Stimulated activated naive CD8-positive, alpha-beta T cell treated with anti-CD3 and anti-CD28 coated beads, Interleukin-15, amount 100 ng/mL, for 72 hours (primary cell): ENCODE measurements at places on chromosomes 11 and 22.

- DNase-seq: no peak
These were observed 14.3 kb upstream of the LGALS2 start for GRCh38 chr22:37594237-37594636.

DNA sequence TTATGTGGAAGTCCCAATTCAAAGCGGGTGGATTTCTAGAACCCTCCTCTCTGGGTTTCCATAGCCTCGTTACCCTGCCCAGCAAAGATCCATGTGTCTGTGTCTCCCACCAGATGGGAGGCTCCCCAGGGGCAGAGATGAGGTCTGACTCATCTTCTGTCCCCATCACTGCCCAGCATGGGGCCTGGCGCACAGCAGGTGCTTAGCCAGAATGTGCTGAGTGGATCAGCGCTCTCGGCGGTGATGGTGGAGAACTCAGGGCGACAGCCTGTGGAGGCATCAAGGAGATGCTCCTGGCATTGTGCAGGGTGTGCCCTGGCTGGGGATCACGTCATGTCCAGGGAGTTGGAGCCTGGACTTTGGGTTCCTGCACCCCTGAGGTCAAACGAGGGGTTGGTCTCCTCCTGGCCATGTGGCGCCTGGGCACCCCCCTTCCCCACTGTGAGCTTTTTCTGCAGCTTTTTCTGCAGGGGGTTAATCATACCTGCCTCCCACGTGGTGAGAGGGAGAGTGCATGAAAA lies 46.1 kb upstream of the RFPL3 start:
- DNase-seq: no peak

DNA sequence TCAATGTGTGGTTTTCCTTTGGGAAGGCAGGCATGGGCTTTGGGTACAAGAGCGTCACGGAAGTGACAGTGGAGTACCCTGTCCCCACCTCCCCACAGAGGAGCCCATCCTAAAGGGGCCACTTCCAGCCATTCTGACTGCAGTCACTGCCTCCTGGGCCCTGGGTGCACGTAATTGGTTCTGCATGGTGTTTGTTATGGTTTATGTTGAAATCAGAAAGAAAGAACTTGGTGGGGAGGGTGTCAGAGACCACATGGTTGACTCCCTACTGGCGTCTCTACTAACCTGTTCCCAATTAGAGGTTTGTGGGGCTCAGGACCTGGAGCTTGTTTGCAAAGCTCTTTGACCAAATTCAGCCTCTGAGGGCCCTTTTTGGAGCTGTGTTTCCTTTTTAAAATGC lies 40.8 kb downstream of the RIBC2 start:
- DNase-seq: no peak

DNA sequence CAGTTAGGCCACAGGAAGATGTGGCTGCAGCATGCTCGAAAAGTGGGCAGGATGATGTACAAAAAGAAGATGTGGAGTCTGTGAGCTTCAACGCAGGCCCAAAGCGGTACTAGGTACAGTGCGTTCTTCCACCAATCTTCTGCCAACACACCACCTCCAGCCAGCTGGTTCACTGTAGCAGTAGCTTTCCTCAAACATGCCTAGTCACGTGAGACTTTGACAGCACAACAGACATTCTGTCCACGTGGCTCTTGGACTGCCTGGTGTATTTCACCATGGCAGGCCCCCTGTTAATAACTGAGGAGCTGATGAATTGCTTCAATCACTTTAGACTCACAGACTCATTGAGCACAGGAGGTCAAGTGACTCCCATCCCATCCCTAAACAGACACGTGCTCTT lies 14.1 kb downstream of the SYN3 start:
- no peak for DNase-seq

DNA sequence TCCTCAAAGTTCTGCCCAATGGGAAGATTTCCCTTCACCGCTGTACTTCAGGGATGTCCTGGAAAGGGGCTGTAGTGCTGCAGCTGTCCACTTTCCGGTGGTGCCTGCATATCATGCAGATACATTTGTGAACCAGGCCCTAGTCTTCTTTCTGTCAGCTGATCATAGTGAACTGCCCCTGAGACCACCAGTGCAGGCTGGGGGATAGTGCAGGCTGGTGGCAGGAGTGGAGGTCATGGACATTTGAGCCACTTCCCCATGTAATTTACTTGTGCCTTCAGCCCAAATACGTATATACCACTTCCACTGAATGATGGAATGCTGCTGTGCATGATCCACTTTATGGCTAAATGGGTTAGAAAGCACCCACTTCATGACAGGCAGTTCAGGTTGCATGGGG lies 120.0 kb downstream of the ZNF280B start:
- DNase-seq: no peak

- no peak for DNase-seq
These were observed 18.8 kb downstream of the PANX1 start for GRCh38 chr11:94147433-94147845.
